CD4-positive, CD25-positive, alpha-beta regulatory T cell (primary cell): ENCODE measurements at places on chromosomes 13 and 19. TPM values are rescaled to one million over a fixed set of nuclear protein-coding genes. Genes with fewer than 3 reads are reported as not detected.
A peak's percentile ranks its signal among the peaks of the same experiment; 100 is the strongest.

- H3K27ac ChIP-seq, result no peak overlapping the region
- no peak for DNase-seq
- no peak overlapping the region for H3K4me3 ChIP-seq
- no peaks in the 10 kb centered on the region for H3K27me3 ChIP-seq
- peaks cover 34% of the 10 kb centered on the region for H3K36me3 ChIP-seq
Observed at GRCh38 chr13:73697166-73697565, 437.0 kb downstream of the KLF12 start.

DNA sequence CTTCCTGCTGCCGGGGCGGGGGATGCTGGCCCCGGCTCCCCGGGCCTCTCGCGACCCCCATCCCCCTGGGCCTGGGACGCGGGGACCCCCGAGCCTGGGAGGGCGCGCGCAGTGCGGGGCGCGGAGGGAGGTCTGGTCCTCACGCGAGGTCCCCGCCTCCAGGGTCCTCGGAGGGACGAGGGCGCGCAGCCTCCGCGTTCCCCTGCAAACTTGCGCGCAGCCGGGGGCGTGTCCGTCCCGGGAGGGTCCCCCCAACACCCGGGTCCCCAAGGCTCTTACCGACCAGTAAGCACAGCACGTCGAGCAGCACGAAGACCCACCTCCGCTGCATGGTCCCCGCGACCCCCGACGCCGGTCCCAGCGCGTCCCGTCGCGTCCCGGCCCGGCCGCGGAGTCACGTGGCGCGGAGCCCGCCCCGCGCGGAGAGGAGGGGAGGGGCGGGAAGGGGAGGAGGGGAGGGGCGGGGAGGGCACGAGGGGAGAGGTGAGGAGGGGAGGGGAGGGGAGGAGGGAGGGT, at the start of gene PLPP2:
TSS of gene PLPP2 (minus strand) at position 398 of the 516 bp plus-strand sequence. CDS start at position 331, 67 bp downstream.
- H3K27me3 ChIP-seq, result peaks cover 4% of the 10 kb centered on the region
- H3K27ac ChIP-seq, result no peak within 1 kb of the TSS
- no peak within 1 kb of the TSS for H3K4me3 ChIP-seq
- DNase-seq, result no peak
- H3K4me1 ChIP-seq, result peaks cover 14% of the 10 kb centered on the region

DNA sequence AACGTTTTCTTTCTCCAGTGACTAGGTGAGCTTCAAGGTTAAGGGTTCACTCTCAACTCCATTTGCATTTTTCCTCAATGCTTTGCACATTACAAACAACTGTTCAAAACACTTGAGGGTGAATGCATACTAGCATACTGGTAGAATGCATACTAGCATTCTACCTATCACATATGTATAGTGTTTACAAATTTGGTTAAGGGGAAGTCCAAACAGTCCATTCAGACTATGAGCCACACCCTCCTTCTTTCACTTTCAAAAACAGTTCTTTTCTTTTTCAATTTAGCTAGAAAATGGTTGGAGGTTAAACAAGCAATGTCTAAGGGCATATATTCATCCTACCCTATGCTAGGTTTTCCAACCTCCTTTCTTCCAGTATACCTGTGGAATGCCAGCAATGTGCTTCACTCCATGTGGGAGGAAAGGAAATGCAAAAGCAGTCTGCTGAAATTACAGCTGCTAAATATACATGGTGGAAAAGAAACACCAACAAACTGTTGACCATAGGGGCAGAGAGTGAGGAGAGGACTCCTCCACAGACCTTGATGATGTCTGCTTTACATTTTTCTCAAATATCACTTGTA, 102.6 kb downstream of the DOCK9 start:
- no peaks in the 10 kb centered on the region for H3K27me3 ChIP-seq
- H3K27ac ChIP-seq, result peak overlapping the region; percentile 9
- H3K4me1 ChIP-seq, result peaks cover 13% of the 10 kb centered on the region
- H3K36me3 ChIP-seq, result peaks cover 51% of the 10 kb centered on the region
- peak overlapping the region; percentile 47 for H3K4me3 ChIP-seq

The THSD1 gene
- total RNA-seq, result 0.79 TPM

The LMTK3 gene
- total RNA-seq, result 6.3 TPM

The PRODH2 gene
- total RNA-seq, result not detected

- no peaks in the 10 kb centered on the region for H3K27me3 ChIP-seq
- H3K4me1 ChIP-seq, result no peaks in the 10 kb centered on the region
- DNase-seq, result no peak
- no peak overlapping the region for H3K27ac ChIP-seq
- no peak overlapping the region for H3K4me3 ChIP-seq
Observed at GRCh38 chr13:74743992-74744391, 609.8 kb upstream of the KLF12 start.

The WTIP gene
- 0.27 TPM for total RNA-seq

GRCh38 chr13:29487466-29488454, 107.7 kb downstream of the SLC7A1 start:
- no peak overlapping the region for H3K27ac ChIP-seq
- peaks cover 2% of the 10 kb centered on the region for H3K27me3 ChIP-seq
- no peak overlapping the region for H3K4me3 ChIP-seq
- no peaks in the 10 kb centered on the region for H3K36me3 ChIP-seq
- DNase-seq, result no peak

- peak overlapping the region; percentile 91 for H3K4me3 ChIP-seq
- no peaks in the 10 kb centered on the region for H3K27me3 ChIP-seq
- no peak for DNase-seq
- peak overlapping the region; percentile 94 for H3K27ac ChIP-seq
Observed at GRCh38 chr19:36837176-36837905, 846 bp downstream of the ZNF790 start.

DNA sequence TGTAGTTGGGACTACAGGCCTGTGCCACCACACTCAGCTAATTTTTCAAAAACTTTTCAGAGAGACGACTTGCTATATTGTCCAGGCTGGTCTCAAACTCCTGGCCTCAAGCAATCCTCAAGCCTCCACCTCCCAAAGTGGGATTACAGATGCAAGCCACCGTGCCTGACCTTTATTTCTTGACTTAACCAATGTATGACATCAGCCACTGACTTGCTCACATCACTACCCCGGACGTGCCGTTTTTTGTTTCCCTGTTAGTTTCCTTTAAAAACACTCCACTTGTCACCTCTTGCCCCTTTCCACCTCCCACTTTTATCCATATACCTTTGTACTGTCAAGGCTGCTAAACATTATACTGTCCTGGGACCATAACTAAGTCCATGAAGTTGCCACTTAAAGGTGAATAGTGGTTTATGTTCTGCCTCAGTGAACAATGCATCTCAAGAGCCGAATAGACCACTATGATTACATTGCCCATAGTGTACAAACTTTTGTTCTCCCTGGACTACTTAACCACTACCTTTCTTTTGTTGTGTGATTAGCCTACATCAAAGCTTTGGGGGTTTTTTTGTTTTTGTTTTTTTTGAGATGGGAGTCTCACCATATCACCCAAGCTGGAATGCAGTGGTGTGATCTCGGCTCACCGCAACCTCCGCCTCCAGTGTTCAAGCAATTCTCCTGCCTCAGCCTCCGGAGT, 2.3 kb upstream of the EPHX3 start:
- no peak overlapping the region for H3K4me3 ChIP-seq
- H3K36me3 ChIP-seq, result peaks cover 36% of the 10 kb centered on the region
- peaks cover 8% of the 10 kb centered on the region for H3K27me3 ChIP-seq
- DNase-seq, result no peak
- peaks cover 18% of the 10 kb centered on the region for H3K4me1 ChIP-seq
- no peak overlapping the region for H3K27ac ChIP-seq

DNA sequence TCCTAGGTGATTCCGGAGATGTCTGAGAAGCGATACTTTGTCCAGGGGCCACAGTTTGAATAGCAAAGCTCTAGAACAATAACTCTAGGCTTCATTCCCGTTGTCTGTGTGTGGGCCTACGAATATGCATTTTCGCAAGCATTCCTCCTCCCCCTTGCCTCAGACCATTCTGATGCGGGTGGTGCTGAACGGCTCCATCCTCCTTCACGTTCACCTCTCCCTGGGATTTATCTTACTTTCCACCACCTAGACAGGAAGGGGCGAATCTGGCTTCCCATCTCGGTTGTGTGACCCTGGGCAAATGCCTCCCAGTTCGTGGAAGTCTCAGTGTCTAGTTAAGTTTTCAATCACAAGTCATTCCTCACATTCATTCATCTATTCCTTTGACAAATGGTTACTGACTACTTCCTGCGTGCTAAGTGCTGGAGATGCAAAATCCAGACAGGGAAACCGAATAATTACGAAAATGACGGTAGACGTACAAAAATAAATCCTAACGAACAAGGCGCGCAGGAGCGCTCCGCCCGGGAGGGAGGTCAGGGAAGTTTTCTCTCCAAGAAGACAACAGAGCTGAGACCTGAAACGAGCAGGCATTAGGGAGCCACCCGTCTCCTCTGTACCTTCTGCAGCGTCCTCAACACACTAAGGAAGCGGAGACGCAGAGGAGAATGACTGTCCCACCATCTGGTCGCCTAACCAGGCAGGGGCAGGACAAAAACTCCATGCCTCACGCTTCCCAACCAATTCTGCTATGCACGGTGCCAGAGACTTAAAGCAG, 1.3 kb upstream of the CNOT3 start:
- no peak for DNase-seq
- no peaks in the 10 kb centered on the region for H3K27me3 ChIP-seq
- H3K4me1 ChIP-seq, result peaks cover 41% of the 10 kb centered on the region
- H3K36me3 ChIP-seq, result peaks cover 11% of the 10 kb centered on the region

The POSTN gene
- total RNA-seq, result not detected

DNA sequence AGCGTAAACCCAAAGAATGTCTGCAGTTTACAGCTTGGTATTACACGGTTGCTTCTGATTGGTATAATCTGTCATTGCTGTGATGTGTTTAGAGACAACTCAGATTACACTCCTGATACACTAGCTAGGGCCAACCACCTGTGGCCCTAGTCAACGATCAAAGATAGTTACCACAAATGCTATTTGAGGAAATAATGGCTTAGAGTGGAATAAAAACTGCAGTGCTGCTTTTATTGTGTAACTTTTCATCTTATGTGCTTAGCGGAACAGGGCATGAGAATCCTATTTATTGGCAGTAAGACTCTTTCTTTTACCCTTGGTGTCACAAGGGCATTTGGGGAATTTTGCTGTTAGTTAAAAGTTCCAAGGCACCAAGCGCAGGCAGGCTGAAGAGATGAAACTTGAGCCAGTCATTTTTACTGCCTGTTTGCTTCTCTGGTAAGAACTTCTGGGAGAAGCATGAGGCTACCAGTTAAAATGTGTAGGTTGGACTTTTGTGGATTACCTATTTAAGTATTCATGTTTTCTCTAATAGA, 363.3 kb downstream of the KCNRG start:
- no peaks in the 10 kb centered on the region for H3K36me3 ChIP-seq
- H3K27ac ChIP-seq, result no peak overlapping the region
- no peak for DNase-seq
- no peak overlapping the region for H3K4me3 ChIP-seq
